ENCODE measurements at places on chromosomes 3 and 15. TPM values are rescaled to one million over a fixed set of nuclear protein-coding genes. Genes with fewer than 3 reads are reported as not detected.

GRCh38 chr3:58626841-58627569 lies 39.6 kb downstream of the FAM3D start:
- H3K4me1 ChIP-seq = peaks cover 33% of the 10 kb centered on the region
- no peaks in the 10 kb centered on the region for H3K36me3 ChIP-seq
- H3K27me3 ChIP-seq = no peaks in the 10 kb centered on the region
- no peak overlapping the region for H3K27ac ChIP-seq
- no peak for DNase-seq

PATL2 gene
- 3.7 TPM for total RNA-seq

DNA sequence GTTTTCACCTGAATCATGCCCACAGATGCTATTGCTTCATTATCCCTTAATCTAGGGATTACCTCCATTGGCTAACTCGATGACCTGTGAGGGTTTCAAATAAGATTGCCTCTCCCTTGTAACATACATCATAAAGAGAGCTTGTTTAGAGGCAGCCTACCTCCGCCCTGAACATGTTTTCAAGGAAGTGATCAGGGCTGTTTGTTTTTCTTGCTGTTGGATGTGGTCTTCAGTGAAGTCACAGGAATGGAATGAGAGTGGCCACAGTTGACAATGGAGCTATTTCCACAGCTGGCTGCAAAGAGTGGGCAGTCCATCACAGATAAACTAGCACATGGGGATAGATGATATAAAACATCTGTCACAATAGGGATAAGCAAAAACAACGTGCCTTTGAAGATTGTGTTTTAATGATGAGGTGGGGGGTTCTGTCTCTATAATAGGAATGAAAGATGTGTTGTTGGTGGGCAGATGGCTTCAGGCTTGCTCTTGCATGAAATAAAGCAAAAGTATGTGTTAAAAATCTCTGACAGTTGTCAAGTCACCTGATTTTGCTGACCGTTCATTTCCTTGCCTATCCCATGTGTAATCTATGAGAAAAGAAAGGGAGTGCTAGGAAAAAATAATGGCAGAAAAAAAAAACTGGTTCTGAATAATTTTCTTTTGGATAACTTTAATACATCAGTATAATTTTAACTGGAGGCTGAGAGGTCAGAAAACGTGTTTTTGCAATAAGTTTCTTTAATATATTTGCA lies 642.3 kb downstream of the RBMS3 start:
- H3K4me1 ChIP-seq = peaks cover 9% of the 10 kb centered on the region
- DNase-seq = no peak
- no peak overlapping the region for H3K27ac ChIP-seq
- no peaks in the 10 kb centered on the region for H3K27me3 ChIP-seq
- no peaks in the 10 kb centered on the region for H3K36me3 ChIP-seq

DNA sequence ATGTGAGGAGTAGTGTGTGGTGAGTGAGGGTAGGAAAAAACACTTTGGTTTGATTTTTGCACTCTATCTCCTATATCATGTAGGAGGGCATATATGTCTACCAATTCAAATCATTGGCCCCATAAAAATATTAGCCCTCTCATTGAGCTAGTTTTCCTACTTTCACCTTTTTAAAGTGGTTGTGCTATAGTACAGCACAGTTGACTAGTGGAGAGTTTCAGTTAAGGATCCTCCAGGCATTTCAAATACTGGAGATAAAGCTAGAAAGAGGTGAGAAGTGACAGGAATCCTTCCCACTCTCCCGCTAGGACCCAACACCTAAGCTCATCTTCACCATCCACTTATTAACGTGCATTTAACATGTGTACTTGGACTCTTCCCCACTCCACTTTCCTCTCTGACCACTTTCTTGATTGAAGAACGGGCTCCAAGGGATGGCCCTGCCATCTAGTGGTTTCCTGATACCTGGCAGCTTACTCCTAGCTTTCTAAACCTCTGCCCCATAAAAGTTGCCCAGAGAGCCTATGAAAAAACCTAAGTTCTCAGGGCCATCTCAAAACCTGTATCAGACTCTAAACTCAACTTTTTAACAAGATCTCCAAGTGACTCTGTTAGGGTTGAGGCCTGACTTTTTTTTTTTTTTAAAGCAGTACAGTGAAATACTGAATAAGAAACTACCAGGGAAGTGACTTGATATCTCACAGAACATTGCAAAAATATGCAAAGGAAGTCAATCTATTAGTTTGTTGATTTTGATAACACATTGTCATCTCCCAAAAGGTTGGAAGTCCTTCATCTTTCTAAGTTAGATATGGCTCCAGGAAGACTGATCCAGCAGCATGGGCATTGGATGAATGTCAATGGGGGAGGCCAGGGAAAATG lies 17.9 kb downstream of the IL12A start:
- H3K27ac ChIP-seq = no peak overlapping the region
- H3K4me3 ChIP-seq = no peak overlapping the region
- DNase-seq = no peak
- H3K36me3 ChIP-seq = no peaks in the 10 kb centered on the region
- no peaks in the 10 kb centered on the region for H3K4me1 ChIP-seq
- H3K27me3 ChIP-seq = no peaks in the 10 kb centered on the region

- H3K4me1 ChIP-seq = no peaks in the 10 kb centered on the region
- no peak for DNase-seq
- H3K4me3 ChIP-seq = no peak overlapping the region
- no peaks in the 10 kb centered on the region for H3K27me3 ChIP-seq
These were observed 334.0 kb upstream of the KCNMB2 start for GRCh38 chr3:178202194-178202593.

DNA sequence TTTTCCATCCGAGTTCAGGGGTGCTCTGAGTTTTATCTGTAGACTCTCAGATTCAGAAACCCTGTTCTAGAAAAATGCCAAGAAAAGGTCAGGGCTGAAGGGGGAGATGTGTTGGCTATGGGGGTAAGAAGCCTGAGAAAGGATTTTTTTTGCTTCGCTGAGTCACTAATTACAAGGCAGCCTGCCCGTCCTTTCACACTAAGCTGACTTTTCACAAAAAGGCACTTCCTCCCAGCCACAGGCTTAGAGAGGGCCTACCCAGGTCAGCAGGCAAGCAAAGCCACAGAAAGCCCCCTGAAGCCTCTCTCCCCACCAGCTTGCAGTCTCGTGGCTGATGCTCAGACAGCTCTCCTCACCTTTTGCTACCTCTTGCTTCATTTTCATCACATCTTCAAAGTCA lies 192.6 kb upstream of the PRICKLE2 start:
- H3K36me3 ChIP-seq = no peaks in the 10 kb centered on the region
- no peak overlapping the region for H3K27ac ChIP-seq
- H3K27me3 ChIP-seq = no peaks in the 10 kb centered on the region
- H3K4me3 ChIP-seq = no peak overlapping the region
- DNase-seq = no peak
- H3K4me1 ChIP-seq = no peaks in the 10 kb centered on the region

- no peaks in the 10 kb centered on the region for H3K4me1 ChIP-seq
- DNase-seq = no peak
- H3K27ac ChIP-seq = no peak overlapping the region
- no peak overlapping the region for H3K4me3 ChIP-seq
- no peaks in the 10 kb centered on the region for H3K27me3 ChIP-seq
These were observed 771.6 kb upstream of the NR2F2 start for GRCh38 chr15:95558916-95559315.

CFAP100 gene
- total RNA-seq = not detected

GRCh38 chr3:16801698-16802097 lies 83.1 kb upstream of the PLCL2 start:
- peaks cover 8% of the 10 kb centered on the region for H3K4me1 ChIP-seq
- H3K4me3 ChIP-seq = no peak overlapping the region
- no peaks in the 10 kb centered on the region for H3K36me3 ChIP-seq
- no peak for DNase-seq
- no peak overlapping the region for H3K27ac ChIP-seq

SCN5A gene
- 0.58 TPM for total RNA-seq

GRCh38 chr15:73273181-73274002 lies 95.4 kb downstream of the HCN4 start:
- no peaks in the 10 kb centered on the region for H3K27me3 ChIP-seq
- no peak for DNase-seq
- no peak overlapping the region for H3K4me3 ChIP-seq
- no peaks in the 10 kb centered on the region for H3K4me1 ChIP-seq
- H3K27ac ChIP-seq = no peak overlapping the region
- peaks cover 21% of the 10 kb centered on the region for H3K36me3 ChIP-seq

TERC gene
- 5.4 TPM for total RNA-seq

GRCh38 chr3:156776871-156777270 lies 49.3 kb upstream of the LEKR1 start:
- DNase-seq = no peak
- H3K4me3 ChIP-seq = no peak overlapping the region
- no peaks in the 10 kb centered on the region for H3K27me3 ChIP-seq
- no peaks in the 10 kb centered on the region for H3K36me3 ChIP-seq

HES1 gene
- 43.6 TPM for total RNA-seq

AP3B2 gene
- 3.8 TPM for total RNA-seq

- no peaks in the 10 kb centered on the region for H3K36me3 ChIP-seq
- no peak overlapping the region for H3K4me3 ChIP-seq
- DNase-seq = no peak
- no peaks in the 10 kb centered on the region for H3K4me1 ChIP-seq
These were observed 523.2 kb downstream of the FHIT start for GRCh38 chr3:60728006-60728405.

DNA sequence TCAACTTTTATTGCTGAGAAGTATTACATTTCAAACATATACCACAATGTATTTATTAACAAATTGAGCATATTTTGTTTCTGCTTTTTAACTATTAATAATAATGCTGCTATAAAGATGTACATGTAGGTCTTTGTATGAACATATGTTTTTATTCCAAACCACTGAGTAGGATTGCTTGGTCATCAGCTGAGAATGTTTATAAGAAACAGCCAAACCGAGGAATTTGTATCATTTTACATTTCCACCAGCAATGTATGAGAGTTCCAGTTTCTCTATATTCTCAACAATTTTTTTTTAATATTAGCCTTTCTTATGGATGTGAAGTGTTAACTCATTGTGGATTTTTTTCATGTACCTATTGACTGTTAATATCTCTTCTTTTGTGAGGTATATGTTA lies 119.5 kb upstream of the MDFIC2 start:
- H3K27ac ChIP-seq = no peak overlapping the region
- H3K27me3 ChIP-seq = no peaks in the 10 kb centered on the region
- H3K36me3 ChIP-seq = no peaks in the 10 kb centered on the region
- H3K4me3 ChIP-seq = no peak overlapping the region
- no peaks in the 10 kb centered on the region for H3K4me1 ChIP-seq
- DNase-seq = no peak

GOLGA8O gene
- total RNA-seq = 2.1 TPM

DNA sequence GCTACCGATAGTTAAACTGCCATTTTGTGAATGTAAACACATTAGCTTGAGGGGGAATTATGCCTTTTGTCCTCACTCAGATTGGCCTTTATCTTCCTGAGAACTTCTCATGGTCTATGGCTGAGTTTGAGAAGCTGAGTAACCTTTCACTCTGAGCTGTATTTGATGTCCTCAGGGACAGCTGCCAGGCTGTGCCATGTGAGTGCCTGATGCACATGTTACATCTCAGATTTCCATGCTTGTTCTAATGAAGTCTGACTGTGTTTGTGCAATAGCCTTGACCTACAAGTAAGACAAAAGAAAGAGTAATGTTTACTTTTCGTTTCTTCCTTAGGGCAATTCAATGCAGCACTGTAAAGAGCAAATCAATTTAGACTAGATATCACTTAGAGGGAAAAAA lies 44.1 kb upstream of the ARL6 start:
- H3K27me3 ChIP-seq = no peaks in the 10 kb centered on the region
- no peak overlapping the region for H3K4me3 ChIP-seq

UROC1 gene
- total RNA-seq = not detected

GOLGA6L4 gene
- 2.7 TPM for total RNA-seq
